ENCODE measurements at places on chromosomes 12 and 14.

DNA sequence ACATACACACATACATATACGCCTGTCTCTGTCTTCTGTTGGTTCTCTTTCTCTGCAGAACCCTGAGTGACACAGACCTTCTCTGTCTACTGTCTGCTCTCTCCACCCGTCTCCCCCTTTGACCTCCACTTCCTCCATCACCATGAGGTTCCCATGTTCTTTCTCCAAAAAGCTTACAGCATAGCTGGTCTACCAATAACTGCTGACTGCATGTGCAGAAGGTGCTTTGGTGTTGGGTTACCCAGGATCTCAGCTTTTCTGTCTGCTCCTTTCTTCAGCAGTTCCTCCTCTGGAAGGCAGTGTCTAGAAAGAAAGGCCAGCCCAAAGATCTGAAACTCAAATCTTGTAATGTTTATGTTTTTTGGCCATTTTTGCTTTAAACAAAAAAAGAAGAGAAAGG lies 125.6 kb downstream of the SMOC1 start:
- DNase-seq, result no peak

- no peak for DNase-seq
Measured at GRCh38 chr14:64928239-64929013, 14.1 kb downstream of the GPX2 start.

DNA sequence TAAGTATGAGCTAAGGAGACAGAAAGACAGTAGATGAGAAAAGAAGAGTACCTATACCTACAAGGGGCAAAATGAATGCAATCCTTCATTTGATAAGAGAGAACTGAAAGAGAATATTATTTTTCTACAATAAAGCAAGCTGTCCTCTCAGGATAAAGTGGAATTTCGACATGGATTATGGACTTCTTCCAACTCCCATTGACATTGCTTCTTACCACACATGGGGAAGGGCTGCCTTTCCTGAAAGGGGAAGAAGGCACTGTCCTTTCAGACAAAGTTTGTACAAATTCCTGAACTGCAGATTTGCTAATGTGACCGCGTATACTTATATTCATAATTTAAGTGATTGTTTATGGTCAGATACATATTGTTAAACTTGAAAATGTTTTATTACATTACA lies 4.3 kb upstream of the HEBP1 start:
- DNase-seq, result no peak

- DNase-seq, result peak; percentile 11
Measured at GRCh38 chr14:72594099-72594901, 299.6 kb downstream of the DPF3 start.

DNA sequence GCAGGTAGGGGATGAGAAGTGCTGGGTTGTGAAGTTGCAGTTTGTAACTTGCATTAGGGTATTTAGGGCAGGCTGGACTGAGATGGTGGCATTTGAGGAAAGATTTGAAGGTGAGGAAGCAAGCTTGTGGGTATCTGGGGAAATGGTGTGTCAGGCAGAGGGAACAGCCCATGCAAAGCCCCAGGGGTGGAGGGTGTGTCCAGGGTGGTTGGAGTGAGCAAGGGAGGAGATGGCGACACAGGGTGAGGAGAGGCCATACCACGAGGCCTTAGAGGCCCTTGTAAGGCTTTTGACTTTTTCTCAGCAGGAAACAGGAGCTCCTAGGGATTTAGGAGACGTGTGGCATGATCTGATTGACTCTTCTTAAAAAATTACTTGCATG lies 136.9 kb downstream of the NUAK1 start:
- no peak for DNase-seq

- no peak for DNase-seq
Measured at GRCh38 chr12:68098939-68099338, 60.6 kb downstream of the IFNG start.

GRCh38 chr12:4794491-4794890 lies 74.3 kb downstream of the GALNT8 start:
- DNase-seq, result no peak

DNA sequence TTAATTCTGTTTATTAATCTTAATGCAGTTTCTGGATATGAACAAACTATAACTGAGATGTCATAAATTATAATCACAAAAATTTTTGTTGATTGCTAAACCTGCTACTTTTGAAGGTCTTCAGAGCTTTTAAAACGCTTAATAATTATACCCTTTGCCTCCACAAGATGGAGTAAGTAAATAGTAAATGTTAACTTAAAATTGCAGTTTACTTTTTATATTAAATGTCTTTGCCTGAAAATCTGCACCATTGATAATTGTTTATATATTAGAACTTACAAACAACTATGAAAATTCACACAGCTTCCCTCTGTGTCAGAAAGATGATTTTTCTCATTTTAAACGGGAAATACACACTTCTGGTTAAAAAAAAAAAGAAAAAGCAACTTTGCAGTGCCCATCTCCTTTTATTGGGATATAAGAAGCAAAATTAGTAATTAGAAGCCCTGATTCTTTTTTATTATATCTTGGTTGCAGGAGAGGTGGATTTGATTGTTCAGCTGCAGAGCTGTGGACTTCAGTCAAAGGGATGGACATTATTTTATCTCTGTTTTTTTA lies 35.6 kb downstream of the SCFD1 start:
- no peak for DNase-seq

DNA sequence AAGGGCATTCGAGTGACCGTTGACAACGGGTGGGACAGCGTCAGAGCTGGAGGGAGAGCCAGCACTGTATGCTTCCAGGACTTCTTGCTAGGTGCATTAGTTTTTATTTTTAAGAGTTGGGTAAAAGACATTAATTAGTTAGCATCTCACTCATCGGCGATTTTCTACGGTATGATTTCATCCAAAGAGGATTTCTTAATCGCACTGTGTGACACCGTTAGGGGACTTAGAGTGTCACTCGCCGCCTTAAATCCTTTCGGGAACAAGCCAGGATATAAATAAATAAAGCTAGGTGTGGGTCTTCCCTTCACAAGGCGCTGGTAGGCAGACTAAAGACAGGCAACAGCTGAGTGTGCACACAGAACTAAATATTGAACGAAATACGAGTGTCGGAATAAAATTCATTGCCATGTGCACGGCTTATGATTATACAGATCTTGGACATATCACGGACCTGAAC lies 869 bp upstream of the NOVA1 start:
- DNase-seq, result no peak

DNA sequence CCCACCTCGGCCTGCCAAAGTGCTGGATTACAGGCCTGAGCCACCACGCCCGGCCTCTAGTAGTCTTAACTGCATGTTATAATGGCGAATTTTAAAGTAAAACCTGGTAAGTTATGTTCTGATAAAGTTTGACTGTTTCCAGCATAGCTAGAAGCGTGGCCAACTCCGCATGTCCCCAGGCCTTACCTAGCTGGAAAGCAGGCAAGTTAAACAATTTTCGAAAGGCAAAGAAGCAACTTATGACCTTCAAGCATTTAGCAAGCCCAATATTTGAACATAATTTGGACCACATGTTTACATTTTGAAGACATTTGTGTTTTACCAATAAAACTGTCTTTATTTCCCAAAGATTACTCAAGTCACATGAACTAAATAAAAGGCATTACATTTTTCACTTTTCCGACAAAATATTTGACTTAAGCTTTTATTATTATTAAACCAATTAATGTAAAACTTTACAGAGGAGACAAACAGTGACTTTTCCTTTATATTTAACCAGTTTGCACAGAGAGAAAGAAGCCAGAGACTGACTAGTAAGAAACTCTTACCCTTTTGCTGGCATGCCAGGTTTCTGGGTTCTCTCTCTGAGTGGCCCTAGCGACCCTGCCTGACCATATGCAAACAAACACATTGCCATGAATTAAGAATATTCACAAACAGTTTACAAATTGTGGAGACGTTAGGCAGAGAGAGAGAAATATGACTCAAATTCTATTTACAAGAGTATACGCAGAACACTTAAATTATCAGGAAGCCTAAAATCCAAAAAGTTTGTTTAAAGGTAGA lies 106.3 kb downstream of the RIN3 start:
- DNase-seq, result no peak

Data from T-helper 22 cell (primary cell).